Activated CD4-positive, alpha-beta memory T cell treated with anti-CD3 and anti-CD28 coated beads, Interleukin-2, amount 10 ng/mL, durations not matched to agents 7 days and 5 days (primary cell): ENCODE measurements at places on chromosomes 3 and 15.

DNA sequence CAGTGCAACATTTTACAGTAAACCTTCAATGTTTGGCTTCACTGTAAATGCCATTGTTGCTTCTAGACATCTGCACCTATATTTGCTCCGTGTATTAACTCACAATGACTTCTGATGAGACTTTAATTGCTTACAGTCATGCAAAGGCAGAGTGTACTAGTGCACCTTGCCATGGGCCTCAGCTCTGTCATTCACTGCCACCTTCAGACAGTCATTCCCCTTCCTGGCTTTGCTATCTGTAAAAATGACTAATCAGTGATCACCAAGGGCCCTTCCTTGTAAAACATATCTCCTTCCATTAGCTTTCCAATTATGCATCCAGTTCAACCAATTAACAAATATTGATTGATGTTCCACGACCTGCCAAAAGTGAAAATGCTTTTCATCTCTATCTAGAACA lies 120.3 kb downstream of the ARRDC4 start:
- no peak for DNase-seq

GRCh38 chr3:143806038-143806437 lies 42.2 kb downstream of the SLC9A9 start:
- DNase-seq = no peak

- DNase-seq = no peak
Observed at GRCh38 chr15:31222773-31223341, 103.8 kb upstream of the KLF13 start.

DNA sequence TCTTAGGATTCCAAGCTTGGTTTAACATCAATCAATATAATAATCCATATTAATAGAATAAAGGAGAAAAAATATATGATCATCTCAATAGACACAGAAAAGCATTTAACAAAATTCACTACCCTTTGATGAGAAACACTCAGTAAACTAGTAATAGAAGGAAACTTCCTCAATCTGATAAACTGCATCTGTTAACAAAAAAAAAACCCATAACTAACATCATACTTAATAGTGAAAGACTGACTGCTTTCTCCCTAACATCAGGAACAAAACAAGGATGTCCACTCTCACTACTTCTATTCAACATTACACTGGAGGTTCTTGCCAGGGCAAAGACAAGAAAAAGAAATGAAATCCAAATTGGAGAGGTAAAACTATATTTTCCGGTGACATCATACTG lies 30.5 kb downstream of the LRRK1 start:
- DNase-seq = no peak
